ENCODE measurements at places on chromosomes 7 and 10.

- no peak for DNase-seq
Observed at GRCh38 chr10:114271075-114271778, 32.2 kb downstream of the VWA2 start.

DNA sequence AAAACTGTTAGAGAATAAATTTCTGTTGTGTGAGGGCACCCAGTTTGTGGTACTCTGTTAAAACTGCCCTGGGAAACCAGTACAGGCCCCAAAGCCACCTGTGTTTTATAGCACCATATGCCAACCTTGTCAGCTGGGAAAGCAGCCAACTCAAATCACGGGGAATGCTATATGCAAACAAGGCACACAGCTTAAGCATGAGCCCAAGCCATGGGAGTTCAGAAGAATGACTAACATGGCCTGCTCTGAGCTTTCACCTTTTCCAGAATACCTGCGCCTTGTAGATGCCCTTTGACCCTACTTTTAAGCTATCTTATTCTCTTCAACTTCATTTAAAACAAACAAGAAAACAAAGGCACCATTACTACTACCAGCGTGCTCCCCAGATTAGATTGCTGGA lies 5.5 kb upstream of the SLC25A13 start:
- no peak for DNase-seq

- no peak for DNase-seq
Observed at GRCh38 chr7:44219371-44220045, 18.7 kb downstream of the YKT6 start.

- no peak for DNase-seq
Observed at GRCh38 chr7:70113078-70113477, 514.8 kb downstream of the AUTS2 start.

GRCh38 chr7:37007691-37008090 lies 283.4 kb upstream of the AOAH start:
- no peak for DNase-seq

- DNase-seq, result peak; percentile 9
Observed at GRCh38 chr10:88831709-88832108, 19.9 kb downstream of the ANKRD22 start.

DNA sequence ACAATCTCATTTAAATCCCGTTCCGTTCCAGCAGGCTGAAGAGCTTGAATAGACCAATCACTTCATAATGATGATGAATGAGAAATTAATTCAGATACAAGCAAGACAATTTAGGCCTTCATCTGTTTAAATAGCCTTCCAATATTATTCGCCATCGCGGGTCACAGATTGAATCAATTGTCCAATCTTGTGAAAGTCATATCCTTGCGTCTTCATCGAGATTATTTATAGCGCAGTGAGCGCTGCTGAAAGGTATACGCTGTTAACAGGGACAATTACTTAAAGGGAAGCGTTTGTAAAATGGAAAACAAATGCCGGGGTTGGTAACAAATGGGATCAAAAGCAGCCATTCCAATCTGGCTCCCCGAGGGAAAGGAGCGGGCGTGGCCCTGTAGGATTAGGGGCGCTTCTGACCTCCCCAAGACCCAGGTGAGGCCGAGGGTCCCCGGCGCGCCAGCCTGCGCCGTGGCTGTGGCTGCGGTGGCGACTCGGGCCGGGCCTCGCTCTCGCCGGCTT lies 8.6 kb downstream of the EVX1 start:
- DNase-seq, result no peak

DNA sequence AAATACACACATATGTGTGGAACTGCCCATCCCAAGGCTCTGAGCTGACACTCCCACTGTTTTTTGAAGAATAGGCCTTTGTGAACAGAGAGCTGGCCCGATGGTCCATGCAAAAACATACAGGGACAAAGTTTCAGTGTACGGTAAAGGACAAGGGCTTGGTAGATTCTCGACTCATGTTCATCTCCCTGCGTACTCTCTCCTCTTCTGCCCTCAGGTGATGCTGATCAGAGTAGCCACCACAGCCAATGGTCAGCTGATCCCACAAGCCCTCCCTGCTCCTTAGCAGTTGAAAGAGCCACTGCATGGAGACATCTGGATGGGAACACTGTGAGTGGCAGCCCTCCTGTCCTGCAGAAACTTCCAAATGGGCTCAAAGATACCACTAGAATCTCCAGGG lies 23.1 kb upstream of the C10orf71 start:
- DNase-seq, result no peak

DNA sequence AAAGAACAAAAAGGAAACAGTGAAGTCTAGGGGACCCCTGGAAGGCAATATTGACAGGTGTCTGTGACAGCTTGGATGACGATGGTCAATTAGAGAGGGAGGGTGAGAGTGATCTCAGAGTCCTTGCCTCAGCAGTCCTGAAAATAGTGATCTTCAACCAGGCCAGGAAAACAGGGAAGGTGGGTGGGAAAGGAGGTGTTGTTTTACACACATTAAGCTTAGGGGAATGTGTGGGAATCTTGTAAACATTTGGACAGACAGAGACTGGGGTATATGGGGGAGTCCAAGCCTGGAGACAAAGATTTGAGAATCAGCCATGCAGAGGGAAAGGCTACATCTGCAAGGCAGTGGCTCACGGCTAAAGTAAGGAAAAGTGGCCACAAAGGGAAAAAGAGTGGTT lies 27.5 kb upstream of the CCNY start:
- no peak for DNase-seq

GRCh38 chr10:82464191-82464818 lies 589.3 kb downstream of the NRG3 start:
- DNase-seq, result no peak

DNA sequence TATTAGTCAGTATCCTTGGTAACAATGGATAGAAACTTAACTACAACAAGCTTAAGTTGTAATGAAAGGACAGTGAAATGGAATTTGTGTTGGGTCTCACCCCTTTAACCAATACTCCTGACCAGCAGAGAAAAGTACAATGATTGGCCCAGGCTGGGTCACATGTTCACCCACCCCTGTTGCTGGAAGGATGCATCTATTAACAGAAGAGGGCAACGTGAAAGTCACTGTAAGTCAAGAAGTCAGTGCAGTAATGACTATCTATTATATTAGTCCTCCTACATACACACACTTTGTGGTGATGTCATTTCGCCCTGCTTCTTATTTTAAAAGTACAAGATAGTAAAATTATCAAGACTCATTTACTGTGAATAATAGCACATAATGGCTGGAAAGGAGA lies 16.2 kb downstream of the PNLIPRP2 start:
- DNase-seq, result no peak

DNA sequence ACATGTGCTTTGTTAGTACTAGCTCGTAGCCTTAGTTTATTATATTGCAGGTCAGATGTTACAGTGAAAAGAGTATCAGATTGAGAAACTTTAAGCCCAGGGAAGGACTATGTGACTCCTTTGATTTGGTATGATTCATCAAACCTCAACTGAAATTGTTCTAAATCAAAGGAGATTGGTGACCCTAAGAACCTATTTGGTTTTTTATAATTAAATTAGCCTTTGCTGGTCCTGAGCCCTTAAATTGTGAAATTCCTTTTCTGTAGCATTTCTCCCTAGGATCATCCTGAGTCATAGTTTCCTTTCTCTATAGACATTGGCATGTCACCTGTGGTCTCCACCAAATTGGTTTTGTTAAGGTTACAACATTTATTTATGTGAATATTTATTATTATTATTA lies 89.7 kb downstream of the POLR1F start:
- DNase-seq, result no peak

DNA sequence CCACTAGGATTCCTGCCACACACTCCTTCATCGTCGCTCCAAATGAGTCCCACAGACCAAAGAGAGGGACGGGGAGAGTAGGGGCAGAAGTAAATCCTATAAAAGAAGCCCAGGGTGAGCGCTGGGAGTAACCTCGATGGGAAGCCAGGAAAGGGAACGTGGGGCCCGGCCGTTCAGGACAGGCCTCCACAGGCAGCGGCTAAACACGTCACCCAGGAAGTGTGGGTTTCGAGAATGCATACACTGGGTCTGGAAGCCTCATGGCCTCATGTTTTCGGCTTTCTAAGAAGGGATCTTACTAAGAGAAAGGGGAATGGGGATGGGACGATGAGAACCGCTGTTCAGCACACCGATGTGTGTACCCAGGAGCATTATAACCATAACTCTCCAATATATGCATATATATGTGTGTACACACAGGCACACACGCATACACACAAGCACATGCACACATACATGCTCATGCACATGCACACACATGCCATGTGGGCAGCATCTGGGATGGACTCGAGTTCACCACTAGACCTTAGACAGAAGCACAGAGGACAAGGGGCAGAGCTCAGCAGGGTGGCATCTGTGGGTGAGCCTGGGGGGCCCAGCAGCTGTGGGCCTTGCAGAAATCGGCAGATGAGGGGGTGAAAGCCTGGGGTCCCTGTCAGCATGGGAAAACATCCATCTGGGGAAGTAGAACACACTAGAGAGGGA lies 14.8 kb upstream of the CNPY1 start:
- DNase-seq, result no peak

- DNase-seq, result no peak
Observed at GRCh38 chr7:110442381-110442837, 648.5 kb upstream of the LRRN3 start.

GRCh38 chr10:62573929-62574328 lies 199.8 kb downstream of the ZNF365 start:
- DNase-seq, result no peak

GRCh38 chr7:8189625-8190024 lies 72.3 kb downstream of the ICA1 start:
- DNase-seq, result no peak

- no peak for DNase-seq
Observed at GRCh38 chr10:79072041-79072441, 3.3 kb downstream of the ZMIZ1 start.

DNA sequence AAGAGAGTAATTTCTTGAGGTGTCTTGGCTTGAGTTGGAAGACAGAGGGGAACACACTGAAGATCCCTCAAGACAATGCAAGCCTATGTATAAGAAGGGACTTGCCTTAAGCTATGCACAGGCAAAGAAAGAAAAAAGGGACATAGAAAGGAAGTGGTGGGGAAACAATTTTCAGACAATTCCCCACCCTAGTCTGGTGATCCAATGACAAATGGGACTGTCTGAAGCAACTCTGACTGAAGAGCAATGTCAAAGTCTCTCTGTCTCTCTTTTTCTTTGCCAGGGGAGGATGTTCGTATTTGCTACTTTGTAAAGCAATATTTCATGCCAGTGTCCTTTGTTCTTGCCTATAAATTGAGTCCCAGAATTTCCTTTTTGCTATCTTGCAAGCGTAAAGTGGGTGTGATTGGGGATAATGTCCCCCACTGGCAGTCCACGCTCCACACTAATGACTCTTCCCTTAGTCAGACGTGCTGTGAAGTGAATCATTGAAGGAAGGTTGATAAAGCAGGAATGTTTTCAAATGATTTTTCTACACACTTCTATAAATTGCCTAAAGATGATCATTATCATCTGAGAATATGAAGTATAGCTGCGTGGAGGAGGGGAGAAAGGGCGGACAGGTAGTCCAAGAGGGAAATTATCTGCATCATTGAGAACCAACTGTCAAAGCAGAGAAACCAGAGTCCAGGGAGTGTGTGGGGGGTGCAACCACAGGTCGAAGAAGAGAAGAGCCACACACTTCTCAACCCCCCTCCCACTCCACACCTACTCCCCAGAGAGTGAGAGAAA lies 243.8 kb upstream of the ETV1 start:
- DNase-seq, result no peak

DNA sequence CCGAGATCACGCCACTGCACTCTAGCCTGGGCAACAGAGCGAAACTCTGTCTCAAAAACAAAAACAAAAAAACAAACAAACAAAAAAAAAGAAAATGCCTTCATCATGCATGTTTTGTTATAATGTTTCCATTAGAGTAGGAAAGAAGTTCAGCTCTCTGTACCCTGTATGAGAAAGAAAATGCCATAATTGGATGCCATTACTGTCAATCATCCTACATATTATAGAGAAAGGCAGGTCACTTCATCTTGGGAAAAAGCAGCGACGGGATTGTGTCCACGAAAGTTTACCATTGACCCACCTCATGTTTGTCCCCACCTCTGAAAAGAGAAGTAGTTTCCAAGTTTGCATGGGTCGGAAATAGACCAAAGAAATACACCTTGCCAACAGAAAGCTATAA lies 33.8 kb downstream of the SEC61G start:
- DNase-seq, result no peak

DNA sequence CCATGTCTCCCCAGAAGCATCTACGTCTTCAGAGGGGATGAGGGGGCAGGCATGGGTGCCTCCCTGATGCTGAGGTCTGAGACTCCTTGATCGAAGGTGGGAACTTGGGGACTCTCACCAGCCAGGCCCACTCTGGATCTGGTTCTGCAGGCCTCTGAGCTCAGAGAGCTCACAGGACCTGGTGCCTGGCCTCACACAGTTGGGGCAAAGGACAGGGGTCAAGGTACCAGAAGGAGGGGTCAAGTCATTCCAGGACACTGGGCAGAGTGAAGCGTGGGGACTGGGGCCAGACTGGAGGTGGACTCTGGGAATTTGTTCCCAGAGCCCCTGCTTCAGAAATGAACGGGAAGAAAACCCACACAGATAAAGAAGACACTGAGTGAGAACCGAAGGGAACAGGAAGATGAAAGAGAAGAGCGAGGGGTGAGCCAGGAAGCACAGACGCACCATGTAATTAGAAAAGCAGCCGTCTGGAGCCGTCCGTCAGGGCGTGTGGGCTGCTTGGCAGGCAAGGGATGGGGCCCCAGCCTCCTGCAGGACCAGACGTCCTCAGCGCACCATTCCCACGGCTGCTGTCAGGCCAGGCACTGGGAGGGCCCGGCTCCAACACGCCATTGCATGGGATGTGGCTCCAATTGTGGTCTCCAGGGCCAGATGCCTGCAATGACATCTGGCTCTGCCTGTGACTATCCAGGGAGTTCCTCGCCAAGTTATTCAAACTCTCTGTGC lies 47.7 kb downstream of the ZCCHC24 start:
- DNase-seq, result no peak

DNA sequence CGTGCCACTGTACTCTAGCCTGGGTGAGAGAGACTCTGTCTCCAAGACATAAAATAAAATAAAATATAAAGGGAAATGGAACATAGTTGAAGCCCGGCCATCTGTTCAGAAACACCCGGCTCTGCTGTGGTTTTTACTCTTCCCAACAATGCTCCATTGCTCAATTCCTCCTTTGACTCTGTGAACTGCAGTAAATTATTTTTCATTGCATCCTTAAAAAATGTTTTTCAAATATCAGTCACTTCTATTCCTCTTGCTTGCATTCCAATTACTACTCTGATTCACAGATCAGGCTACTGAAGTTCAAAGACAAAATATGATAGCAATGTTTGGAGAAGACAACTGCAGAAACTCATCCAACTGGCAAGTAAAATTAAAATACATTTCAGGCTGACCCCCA lies 983.0 kb downstream of the SORCS1 start:
- DNase-seq, result no peak

DNA sequence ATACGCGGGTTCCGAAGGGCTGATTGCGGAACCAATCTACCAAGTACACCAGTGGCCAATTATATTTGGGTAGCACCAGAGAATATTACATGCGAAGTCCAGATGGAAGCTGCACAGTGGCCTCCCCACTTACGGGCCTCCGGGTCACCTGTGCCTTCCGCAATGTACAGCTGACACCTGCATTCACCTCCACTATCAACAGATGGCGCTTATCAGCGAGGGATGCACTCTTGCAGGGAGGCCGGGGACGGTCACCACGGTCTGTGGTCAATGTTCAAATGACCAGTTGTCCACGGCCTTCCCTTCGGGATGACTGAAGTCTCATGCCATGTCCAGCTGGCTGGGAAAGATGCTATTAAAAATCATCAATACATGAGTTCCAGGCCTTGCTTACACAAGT lies 47.6 kb downstream of the SLIT1 start:
- DNase-seq, result no peak

GRCh38 chr10:69318867-69319727 lies 40.8 kb downstream of the HK1 start:
- peak; percentile 54 for DNase-seq

- no peak for DNase-seq
Observed at GRCh38 chr7:92282930-92283329, 37.2 kb downstream of the ANKIB1 start.

- DNase-seq, result no peak
Observed at GRCh38 chr10:113476191-113476590, 76.7 kb upstream of the HABP2 start.
